ENCODE measurements at places on chromosomes 6 and 20.

DNA sequence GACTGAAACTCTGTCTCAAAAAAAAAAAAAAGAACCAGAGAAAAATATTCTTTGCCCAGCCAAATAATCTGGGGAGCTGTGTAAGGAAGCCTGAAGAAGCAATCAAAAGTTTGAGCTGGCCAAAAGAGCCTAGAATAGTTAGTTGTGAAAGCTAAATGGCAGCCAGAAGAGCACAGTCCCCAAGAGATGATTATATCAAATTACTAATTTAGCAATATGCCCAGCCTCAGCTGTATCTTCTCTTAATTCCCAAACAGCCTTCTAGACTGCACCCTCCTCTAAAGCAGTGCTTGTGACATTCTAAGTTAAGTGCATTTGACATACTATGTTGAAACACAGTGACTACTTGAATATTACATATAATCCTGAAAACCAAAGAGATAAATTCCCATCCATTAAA is 38.9 kb downstream of the CDK19 start:
- DNase-seq = no peak

DNA sequence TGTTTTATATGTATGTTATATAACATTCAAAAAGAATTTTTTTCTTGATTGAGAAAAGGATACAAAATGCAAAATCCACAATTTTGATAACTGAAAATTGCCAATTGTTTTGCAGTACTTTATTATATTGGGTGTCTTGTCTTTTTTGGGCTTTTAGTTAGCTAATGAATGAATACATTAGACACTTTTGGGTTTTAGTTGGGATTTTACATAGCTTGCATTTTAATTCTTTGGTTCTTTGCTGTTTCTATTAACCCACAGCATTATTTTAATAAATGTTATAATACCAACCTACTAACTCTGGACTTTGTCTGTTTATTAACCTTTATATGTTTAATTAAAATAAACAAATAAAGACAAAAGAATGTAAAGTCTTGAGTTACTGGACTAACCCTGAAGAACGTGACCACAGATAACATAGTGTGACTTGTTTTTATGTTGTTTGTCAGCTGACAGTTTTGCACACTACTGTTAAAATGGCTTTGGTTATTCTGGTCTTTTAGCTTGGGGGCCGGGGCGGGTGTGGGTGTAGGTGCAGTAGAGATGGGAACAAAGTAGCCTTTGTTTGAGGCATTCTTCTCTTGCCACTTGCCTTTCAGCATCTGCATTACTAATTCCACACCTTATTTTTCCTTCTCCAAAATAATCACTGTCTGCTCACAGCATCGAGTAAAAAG is 159.1 kb downstream of the QKI start:
- DNase-seq = no peak

- peak; percentile 83 for DNase-seq
These were observed 287.0 kb downstream of the CLIC5 start for GRCh38 chr6:45728674-45729073.

DNA sequence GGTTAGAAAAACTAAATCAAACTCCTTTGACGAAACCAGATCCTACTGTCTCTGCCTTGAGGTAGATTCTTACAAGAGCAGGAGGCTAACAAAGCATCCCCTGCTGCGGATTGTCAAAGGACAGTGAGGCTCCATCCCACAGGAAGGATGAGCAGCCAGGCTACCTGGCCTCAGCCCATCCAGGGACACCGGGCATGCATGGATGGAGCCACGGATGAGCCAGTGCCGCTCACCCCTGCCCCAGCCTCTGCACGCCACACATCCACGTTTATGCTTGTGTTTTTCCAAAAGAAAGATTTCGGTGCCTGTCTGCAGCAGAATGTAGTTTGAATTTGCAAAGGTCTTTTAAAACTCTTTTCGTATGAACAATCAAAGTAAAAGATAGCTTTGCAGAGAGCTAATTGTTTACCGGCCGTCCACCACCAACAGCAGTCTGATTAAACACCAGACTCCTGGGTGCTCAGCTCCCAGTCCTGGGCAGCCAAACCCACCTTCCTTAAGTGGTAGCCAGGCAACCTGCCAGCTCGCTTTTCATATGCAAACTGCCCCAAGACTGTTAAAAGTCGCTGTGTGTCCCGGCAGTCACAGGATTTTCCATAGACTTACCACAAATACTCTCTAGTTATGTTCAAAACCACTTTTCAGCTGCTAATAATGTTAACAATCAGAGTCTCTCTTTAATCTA is 999 bp downstream of the THBS2 start:
- peak; percentile 58 for DNase-seq

DNA sequence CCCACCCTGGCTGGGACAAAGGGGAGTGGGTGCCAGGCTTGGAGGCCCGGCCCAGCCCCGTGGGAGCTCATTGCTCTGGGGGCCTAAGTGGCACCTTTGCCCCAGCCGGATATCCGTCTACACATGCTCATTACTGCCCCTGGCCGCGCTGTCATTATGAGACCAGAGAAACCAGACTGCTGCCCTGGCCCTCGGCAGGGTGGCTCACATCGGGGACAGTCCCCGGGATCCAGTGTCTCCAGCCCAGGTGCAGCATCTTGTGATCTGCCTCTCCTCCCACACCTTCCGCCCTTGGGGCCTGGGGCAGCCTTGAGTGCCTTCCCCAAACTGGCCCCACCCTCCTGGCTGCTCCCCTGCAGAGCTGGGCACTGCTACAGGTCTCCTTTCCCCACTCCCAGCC is 4.9 kb downstream of the SRMS start:
- DNase-seq = no peak

- peak; percentile 18 for DNase-seq
These were observed 63.3 kb downstream of the SMLR1 start for GRCh38 chr6:130890521-130890971.

- DNase-seq = no peak
These were observed 110.9 kb upstream of the LAMP5 start for GRCh38 chr20:9403448-9403847.

DNA sequence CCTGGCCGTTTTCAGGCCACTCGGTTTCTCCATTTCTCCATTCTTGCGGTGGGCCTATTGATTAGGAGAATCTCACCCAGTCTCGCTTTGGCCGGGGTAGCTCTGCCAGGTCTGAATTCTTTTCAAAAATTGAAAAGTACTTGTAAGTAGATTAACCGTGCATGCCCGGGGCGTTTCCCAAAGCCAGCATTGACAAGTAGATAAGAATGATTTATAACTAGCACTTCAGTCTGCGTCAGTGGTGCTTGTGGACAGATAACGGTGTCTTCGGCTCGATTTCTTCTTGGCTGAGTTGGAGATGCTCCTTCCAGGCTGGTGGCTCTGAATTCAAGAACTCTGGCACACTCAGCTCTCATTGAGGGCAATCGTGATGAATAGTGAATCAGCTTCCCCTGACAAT is 29.0 kb downstream of the SLC24A3 start:
- no peak for DNase-seq

GRCh38 chr6:134196568-134197193 is 121.2 kb downstream of the SGK1 start:
- no peak for DNase-seq

DNA sequence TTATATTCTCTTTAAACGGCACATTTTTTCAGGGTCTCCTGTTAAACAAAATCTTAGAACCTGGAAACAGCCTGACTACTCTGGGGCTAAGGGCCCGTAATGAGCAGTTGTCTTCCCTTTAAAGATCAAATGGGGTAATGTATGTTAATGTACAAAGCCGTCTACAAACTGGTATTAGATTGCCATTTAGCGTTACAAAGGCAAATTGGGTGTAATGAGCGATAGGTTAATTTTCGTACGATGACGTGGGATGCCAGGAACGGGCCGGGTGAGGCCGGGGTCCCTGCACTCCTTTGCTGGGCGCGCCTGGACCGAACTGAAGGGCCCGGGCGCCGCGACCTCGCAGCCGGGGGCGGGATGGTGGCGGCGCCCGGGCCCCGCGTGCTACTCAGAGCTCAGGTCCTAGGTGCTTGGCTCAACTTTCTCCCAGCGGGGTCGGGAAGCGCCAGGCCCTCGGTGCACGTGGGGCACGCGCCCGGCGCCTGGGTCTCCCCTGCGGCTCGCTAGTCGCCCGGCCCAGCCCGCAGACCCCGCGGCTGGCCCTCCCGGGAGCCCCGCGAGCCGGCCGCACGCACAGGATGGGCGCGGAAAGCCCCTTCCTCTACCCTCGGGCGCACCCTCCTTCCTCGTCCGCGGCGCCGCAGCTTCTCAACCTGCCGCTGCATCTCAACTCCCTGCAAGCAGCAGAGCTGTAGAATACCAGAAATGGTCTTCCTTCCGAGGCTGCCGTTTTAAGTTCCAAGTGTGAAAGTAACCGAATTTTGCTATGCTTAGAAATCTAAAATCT is 5.9 kb downstream of the NKX2-4 start:
- DNase-seq = no peak

DNA sequence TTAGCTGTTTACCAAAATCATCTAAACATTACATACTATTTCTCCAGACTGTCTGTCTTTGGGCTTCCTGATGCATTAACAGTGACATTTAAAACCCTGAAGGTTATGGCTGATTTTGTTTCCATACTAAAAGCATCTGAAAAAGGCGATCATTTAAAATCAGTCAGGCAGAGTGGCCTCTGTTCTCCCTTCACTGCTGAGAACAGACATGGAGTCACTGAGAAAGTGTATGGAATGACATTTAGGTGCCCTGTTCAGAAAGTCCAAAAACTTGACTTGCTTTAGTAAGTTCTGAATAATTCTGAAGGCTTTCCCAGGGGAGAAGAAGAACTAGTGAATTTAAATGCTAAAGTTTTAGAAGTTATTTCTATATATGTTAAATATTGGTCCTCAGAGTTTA is 83.0 kb downstream of the MAP7 start:
- no peak for DNase-seq

GRCh38 chr6:97870273-97870672 is 587.3 kb upstream of the MMS22L start:
- no peak for DNase-seq

DNA sequence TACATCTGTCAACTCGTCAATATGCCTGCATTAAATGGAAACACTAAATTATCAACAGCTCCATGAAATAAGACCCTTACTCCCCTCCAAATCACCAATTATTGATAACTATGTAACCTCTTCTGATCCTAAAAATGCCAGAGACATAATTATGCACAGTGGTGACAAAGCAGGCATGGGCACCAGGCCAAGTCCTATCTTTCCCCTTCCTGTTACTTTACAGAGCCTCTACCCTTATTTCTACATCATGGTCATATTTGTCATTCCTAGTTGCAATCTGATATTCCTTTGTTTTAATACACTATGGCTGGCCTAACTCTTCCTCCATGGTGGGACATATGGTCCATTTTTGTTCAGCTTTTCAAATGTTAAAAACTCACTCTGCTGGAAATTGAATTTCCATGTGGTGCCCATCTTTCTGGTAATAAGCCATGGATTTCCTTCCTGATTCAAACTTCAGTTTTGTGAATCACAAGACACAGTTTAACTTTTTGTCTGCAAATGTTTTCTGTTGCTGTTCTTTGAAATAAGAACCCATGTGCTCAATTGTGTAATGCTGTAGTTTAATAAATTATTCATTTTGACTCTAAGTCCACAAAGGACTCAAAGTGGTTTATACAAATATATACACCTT is 41.8 kb upstream of the ARFGEF2 start:
- peak; percentile 35 for DNase-seq

Data from cardiac fibroblast (primary cell).